Suprapubic skin (tissue), 4 donors: ENCODE measurements at places on chromosomes 2 and 18.

GRCh38 chr2:31334311-31335026 is 80.1 kb downstream of the XDH start:
- no peak for DNase-seq

- DNase-seq, result no peak
Measured at GRCh38 chr2:161857920-161858319, 216.1 kb downstream of the DPP4 start.

DNA sequence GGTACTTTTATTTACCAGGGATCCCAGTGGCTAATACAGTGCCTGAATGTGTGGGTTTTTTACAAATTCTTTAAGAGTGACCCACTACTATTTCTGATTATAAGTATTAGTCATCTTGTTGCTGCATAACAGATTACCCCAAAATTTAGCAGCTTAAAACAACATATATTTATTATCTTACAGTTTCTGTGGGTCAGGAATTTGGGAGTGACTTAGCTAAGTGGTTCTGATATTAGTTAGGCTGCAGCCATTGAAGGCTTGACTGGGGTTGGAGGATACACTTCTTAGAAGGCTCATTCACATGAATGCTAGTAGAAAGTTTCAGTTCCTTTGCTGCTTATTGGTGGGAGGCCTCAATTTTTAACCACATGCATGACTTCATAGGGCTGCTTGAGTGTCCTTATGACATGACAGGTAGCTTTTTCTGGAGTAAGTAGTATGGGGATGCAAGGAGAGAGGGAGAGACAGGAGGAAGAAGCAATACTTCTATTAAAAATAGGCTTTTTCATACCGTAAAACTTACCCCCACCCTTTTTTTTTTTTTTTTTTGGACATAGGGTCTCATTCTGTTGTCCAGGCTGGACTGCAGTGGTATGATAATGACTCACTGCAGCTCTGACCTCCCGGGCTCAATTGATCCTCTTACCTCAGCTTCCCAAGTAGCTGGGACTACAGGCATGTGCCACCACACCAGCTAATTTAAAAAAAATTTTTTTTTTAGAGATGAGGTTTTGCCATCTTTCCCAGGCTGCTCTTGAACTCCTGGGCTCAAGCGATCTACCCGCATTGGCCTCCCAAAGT is 13.3 kb upstream of the POLE4 start:
- DNase-seq, result no peak

DNA sequence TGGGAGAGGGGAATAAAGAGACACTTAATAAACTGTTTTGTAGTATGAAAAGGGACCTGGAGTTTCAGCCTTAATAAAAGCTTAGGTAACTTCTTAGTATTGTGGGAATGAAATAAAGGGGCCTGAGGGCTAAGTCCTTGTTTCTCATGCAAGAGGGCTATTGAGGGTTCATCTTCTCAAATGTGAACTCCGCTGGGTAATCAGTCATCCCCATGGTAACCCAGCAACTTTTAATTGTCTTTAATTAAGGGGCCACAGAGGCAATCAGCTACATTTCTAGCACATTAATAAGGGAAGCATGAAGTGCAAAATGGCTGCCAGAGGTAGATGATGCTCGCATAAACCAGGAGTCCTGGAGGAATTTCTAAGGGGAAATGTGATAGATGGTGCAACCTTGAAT is 1784.2 kb upstream of the CELF4 start:
- no peak for DNase-seq

- no peak for DNase-seq
Measured at GRCh38 chr2:31255911-31256571, 22.1 kb downstream of the EHD3 start.

GRCh38 chr2:105610576-105611332 is 134.0 kb upstream of the NCK2 start:
- no peak for DNase-seq

DNA sequence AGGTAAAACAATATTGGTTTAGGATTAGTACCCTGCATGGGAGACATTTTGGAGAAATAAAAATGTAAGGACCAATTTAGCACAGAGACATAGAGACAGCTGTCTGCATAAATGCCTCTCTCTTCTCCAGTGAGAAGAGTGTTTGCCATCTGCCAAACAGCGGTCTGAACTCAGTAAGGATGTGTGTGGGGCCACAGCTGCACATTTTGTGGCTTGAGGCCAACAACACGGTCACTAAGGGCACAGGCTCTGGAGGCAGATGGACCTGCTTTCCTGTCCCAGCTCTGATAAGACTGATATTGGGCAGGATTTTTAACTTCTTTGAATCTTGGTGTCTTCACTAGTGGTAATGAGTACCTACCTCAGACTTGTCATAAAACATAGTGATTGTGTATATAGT is 10.2 kb downstream of the ZBTB14 start:
- DNase-seq, result no peak

- no peak for DNase-seq
Measured at GRCh38 chr2:194205568-194206227, 1451.3 kb upstream of the SLC39A10 start.

DNA sequence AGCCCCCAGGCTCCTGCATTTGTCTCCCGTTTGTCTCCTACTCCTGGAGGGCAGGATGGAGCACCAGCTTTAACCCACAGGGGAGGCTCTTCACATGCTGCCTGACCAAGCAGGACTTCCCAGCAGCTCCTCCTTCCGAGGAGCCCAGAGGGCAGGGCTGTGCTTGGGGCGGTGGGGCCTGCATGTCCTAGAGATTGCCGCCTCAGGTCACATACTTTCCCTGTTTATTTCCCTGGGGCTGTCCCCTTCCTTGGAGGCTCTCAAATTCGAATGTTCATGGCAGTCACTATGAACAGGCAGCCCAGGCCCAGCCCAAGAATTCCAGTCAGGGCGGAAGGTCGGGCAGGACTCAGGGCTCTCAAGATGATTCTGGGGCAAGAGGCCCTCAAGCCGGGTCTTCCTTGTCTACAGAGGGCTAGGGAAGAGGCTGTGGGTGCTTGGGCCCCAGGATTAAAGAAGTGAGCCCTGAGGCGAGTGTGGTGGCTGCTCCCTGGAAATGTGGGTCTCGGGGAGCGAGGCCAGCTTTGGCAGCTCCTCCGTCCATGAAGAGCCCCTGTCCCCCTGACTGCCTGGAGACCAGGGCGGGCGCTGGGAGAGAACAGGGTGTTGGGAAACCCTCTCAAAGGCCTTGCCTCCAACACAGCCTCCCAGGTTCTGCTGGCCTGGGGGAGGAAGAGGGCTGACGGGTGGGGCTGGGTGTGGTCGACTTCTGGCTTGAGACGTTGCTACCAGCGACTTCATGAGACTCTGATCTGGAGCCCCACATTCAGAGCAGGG is 48.9 kb upstream of the HPCAL1 start:
- DNase-seq, result peak; percentile 42

DNA sequence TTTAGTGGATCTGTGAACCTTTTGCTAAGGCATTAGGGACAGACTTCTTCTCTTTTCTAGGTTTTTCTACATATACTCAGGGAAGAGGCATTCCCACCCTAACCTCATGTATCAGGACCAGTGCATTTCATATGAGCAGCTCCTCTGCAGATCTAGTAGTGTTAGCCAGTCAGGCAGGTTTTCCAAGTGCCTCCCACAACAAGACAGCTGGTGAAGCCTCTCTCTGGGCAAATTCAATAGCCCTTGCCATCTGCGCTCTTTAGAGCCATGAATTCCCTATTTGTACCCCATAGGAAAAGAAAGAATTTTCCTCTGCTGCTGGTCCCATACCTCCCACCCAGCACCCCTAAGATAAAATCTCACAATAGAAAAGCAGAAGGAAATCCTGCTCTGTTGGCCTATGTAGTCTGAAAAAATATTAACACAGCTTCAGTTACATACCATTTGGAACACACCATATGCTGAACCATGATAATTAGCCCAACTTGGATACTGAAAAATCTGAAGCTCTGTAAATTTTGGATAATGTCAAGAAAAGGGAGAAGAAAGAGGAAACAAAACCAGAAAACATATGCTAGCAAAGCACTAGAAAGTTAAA is 1354.6 kb upstream of the NRXN1 start:
- no peak for DNase-seq

- peak; percentile 81 for DNase-seq
Measured at GRCh38 chr2:223469270-223470046, 132.7 kb downstream of the SCG2 start.

GRCh38 chr2:80351231-80351630 is 46.7 kb upstream of the LRRTM1 start:
- DNase-seq, result no peak

- no peak for DNase-seq
Measured at GRCh38 chr2:128559533-128560515, 241.2 kb upstream of the HS6ST1 start.
